ENCODE measurements at places on chromosomes 2 and 18.

GRCh38 chr18:54157646-54158385, 66.7 kb downstream of the MBD2 start:
- no peak for DNase-seq

DNA sequence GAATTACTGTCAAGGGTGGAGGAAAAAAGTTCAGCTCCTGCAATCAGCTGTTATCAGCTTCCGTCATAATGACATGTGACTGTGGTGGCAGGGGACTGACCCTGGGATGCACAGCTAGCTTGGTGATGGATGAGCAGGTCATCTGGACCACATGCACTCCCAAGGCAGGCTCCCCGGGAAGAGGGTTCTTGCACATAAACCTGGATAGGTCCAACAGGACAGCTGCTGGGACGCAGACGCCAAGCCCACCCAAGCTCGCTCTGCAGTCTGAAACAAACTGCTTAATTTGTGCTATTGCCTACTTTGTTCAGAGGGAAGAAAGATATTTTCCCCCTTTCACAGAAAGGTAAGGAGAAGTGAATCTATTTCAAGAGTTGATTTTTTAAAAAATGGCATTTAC, 30.2 kb downstream of the FAM178B start:
- no peak for DNase-seq

GRCh38 chr2:101145406-101145805, 5.8 kb downstream of the TBC1D8 start:
- DNase-seq, result no peak

DNA sequence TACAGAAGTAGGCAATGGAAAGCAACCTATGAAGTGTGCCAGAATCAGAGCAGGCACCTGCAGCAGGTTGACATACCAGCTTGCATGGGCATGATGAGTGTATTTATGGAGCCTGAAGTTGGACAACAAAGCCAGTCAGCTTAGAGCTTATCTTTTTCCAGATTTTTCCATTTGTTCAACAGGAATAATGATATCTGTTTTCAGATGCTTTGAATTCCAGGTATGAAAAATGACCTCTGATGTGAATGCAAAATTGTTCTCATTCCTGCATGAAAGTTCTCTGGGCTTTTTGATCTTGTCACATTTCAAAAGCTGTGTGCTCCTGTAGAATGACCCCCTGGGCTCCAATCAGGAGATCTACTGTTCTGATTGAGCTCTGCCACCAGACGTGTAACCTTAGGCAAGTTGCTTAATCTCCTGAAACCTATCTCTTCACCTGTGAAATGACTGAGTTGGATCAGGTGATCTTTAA, 38.2 kb upstream of the VIT start:
- no peak for DNase-seq
